ENCODE measurements at places on chromosomes 6 and 20.

GRCh38 chr6:147207837-147208754 is 3.9 kb downstream of the STXBP5 start:
- no peak for DNase-seq

- no peak for DNase-seq
Measured at GRCh38 chr6:167655174-167655821, 171.4 kb upstream of the AFDN start.

GRCh38 chr6:158358450-158359077 is 46.3 kb downstream of the TULP4 start:
- DNase-seq = peak; percentile 76

- DNase-seq = no peak
Measured at GRCh38 chr20:62653951-62654685, 11.8 kb downstream of the SLCO4A1 start.

- no peak for DNase-seq
Measured at GRCh38 chr6:133991096-133991593, 38.1 kb downstream of the TBPL1 start.

- no peak for DNase-seq
Measured at GRCh38 chr20:18041462-18041861, 16.3 kb downstream of the OVOL2 start.

DNA sequence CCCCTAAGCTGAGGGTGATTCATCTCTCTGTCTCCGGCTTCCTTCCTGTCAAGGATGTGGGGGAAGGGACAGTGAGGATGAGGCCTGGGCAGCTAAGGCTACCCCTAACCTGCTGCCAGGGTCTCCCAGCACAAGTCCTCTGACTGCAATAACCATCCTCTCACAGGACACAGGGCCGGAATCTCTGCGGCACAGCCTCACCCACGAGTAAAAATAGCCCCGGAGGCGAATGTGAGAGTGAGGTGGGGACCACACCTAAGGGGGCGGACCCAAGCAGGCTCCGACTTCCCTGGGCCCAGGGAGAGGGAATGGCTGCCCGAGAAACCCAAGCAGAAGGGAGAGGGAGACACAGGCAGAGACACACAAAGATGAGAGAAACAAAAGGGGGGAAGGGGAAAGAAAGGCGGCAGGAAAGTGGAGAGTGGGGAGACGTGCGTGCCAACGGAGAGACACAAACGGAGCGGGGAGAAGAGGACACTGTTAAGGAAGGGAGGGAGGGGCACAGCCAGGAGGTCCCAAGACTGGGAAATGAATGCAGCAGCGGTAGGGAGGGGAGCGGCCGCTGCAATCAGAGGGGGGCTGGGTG is 1.4 kb downstream of the CLIC1 start:
- DNase-seq = peak; percentile 90

DNA sequence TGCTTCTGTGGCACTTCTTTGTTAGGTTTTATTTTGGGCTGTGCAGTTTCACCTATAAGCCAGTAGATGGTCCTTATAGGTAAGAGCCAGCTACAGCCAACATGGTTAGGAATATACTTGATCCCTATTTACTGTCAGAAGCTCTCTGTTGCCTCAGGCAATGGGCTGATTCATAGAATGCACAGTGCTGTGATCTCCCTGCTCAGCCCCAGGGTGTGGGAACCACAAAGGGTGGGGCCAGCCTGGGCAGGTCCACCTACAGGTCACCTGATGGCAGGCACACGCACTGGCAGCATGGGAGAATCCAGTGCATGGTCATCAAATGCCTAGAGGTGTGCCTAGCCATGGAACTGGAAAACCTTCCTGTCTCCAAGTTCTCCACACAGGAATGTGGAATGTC is 191.9 kb downstream of the MOXD1 start:
- DNase-seq = no peak

GRCh38 chr6:5084360-5084780 is 771 bp upstream of the PPP1R3G start:
- DNase-seq = no peak

- no peak for DNase-seq
Measured at GRCh38 chr6:71393981-71394432, 105.4 kb downstream of the OGFRL1 start.

- DNase-seq = peak; percentile 65
Measured at GRCh38 chr6:3022765-3023662, 23.3 kb downstream of the NQO2 start.

DNA sequence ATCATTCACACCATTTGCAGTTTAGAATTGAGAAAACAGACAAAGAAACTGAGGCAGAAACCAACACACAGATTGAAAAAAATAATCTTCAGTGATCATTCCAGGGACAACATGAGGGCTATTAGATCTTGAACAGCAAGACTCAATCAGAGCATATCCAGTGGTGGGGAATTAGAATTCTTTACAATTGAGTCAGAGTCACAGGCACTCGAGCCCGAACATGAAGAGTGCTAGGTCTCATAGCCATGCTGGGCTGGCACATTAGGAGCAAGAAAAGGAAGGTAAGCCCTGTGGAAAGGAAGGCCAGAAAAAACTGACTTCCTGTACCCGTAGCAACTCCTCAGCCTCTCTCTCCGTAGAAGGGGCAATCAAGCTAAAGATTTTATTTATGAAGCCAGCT is 419.9 kb downstream of the HAO1 start:
- no peak for DNase-seq

- DNase-seq = no peak
Measured at GRCh38 chr6:57102976-57103375, 13.0 kb downstream of the ZNF451 start.

DNA sequence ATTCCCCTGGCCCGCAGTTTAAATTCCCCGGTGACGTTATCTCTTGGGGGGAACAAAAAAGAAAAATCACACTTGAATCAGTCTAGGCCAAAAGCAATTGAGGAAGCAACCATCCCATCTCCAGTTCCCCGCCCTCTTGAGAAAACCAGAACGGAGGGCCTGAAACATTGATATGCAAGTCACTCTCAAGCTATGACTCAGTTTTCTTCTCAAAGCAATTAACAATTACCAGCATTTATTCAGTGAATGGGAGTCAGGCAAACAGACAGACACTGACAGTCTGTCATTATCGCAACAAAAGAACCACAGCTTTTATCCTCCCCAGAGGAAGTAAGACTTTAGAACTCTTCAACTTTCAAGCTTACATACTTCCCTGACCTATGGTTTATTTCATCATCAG is 100.9 kb downstream of the OPRM1 start:
- DNase-seq = peak; percentile 82

- no peak for DNase-seq
Measured at GRCh38 chr6:55902796-55903195, 27.4 kb upstream of the BMP5 start.

GRCh38 chr20:11979306-11979990 is 61.8 kb downstream of the BTBD3 start:
- no peak for DNase-seq

GRCh38 chr6:64988148-64988547 is 718.9 kb downstream of the EYS start:
- no peak for DNase-seq

DNA sequence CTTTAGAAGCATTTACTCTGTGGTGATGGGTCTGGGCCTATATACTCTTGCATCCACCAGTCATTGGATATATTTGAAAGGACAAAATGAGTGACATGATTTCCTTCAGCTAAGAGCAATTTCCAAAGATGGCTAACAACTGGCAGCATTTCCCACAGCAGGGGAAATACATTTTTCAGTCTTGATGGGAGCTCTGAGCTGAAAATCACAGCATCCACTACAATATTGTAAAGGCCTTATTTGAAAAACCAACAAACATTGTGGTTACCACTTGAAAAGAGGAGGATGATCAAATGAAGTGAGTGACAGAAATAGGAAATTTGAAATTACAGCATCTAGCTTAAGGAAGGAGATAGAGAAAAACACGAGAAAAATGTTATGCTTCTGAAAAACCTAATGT is 705.0 kb upstream of the EPHA7 start:
- no peak for DNase-seq

GRCh38 chr6:53659458-53659857 is 6.1 kb downstream of the KLHL31 start:
- DNase-seq = no peak

DNA sequence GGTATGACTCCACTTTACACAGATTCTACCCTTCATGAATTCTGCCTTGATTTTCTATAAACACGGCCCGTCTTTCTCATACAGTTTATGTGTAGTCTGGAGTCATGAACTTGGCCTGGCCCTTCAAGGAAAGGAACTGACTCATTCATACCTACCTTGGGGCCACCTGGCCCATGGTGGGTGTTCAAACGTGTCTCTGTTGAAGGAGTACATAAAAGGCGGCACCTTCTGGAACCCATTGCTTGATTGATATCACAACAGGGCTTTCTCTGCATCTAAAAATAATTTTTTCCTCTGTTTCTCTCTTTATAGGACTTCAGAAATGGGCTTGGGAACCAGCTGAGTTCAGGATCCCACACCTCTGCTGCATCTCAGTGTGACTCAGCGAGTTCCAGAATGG is 363.0 kb upstream of the SOX4 start:
- no peak for DNase-seq

DNA sequence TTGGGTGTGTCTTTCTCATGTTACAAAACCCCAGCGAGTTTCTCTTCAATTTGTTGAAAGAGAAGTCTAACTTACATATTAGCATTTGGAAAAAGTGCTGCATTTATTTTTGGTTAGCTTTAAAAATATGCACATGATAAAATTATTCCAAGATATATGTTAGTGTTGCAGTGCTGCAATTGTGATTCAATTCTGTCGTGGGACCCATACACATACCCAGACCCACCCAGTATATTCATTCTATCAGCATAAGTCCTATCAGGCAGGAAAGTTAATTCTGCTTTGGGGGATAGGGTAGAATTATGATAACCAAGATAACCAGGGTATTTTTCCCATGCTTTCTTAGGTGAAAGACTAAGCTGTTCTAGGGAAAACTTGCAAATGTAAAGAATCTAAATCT is 313.5 kb downstream of the EPHA7 start:
- DNase-seq = no peak

GRCh38 chr20:62621251-62622110 is 20.8 kb upstream of the SLCO4A1 start:
- no peak for DNase-seq

GRCh38 chr6:114471450-114471849 is 128.6 kb upstream of the HS3ST5 start:
- no peak for DNase-seq

DNA sequence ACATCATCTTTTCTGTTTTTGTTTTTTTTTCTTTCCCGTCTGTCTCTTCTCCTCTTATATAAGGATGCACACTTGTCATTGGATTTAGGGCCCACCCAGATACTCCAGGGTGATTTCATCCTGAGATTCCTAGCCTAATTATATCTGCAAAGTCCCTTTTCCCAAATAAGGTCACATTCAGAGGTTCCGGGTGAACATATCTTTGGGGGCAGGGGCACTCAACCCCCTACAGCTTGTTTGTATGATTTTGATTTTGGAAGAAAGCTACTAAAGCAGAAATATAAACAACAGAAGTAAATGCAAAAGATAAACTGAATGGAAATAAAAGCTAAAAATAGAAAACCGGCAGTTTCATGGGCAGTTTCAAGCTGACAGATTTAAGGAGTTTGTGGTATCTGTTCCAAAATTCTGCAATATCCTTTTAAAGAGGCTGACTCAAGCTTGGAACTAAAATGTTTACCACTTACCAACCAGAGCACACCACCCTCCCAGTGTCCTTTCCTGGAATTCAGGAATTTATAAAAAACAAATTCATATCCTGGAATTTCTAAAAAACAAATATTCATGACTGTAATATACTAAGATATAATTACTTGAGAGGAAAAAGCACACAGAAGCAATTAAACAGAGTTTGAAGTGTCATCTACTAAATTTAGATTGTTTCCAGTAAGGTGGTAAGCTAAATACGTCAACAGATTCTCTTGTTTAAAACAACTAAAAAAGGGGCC is 100.0 kb upstream of the CARMIL1 start:
- peak; percentile 60 for DNase-seq

GRCh38 chr20:17205084-17205813 is 21.6 kb upstream of the PCSK2 start:
- no peak for DNase-seq

GRCh38 chr20:58721951-58722778 is 29.6 kb downstream of the NPEPL1 start:
- no peak for DNase-seq

GRCh38 chr6:5619249-5619648 is 357.9 kb downstream of the FARS2 start:
- no peak for DNase-seq

All from hematopoietic multipotent progenitor cell treated with erythropoietin and hydrocortisone succinate and interleukin-3 and kit ligand, for 4 days (in vitro differentiated cells).